ENCODE measurements at places on chromosomes 2 and 18.

GRCh38 chr2:18200771-18201170 lies 322.3 kb downstream of the KCNS3 start:
- no peak for DNase-seq

GRCh38 chr2:54479424-54479823 lies 23.3 kb downstream of the SPTBN1 start:
- DNase-seq: no peak

- DNase-seq: no peak
Observed at GRCh38 chr2:237475704-237476141, 11.3 kb upstream of the MLPH start.

- peak; percentile 31 for DNase-seq
Observed at GRCh38 chr2:15159751-15160177, 401.4 kb downstream of the NBAS start.

GRCh38 chr2:218293715-218294429 lies 1.6 kb upstream of the TMBIM1 start:
- no peak for DNase-seq

- no peak for DNase-seq
Observed at GRCh38 chr2:177669625-177670330, 277.2 kb downstream of the AGPS start.

DNA sequence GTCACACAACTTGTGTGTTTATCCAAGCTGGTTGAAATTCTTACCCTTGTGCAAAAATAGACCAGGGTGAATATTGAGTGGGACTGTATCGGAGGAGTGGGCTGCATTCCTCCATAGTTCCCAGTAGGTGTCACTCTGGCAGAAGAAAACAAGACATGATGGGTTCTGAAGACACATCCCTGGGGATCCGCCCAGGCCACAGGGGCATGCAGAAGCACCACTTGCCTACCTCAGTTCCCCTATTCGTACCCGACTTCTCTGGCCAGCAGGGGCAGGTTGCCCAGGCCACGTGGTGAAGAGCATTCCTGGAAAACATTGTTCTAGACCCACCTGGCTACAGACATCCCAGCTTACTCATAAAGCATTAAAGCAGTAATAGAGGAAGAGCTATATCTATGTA lies 168.2 kb downstream of the FAM210A start:
- peak; percentile 63 for DNase-seq

DNA sequence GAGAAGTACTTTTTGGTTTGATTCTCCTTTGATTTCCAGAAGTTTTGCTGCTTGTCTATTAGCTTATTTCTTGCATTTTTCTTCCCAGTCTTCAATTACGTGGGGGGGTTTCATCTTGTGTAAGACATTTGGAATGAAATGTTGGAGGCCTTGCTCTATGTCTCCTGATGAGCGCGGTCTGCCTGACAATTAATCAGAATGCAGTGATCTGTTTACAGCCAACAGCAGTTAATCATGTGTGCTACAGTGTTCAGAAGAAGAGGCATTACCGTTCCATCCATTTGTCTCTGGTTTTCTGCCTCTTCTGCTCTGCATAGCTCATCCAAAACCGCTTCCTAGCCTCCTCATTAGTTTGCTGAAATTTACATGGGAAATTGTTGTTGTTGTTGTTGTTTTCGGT lies 134.4 kb upstream of the ST6GAL2 start:
- DNase-seq: no peak

DNA sequence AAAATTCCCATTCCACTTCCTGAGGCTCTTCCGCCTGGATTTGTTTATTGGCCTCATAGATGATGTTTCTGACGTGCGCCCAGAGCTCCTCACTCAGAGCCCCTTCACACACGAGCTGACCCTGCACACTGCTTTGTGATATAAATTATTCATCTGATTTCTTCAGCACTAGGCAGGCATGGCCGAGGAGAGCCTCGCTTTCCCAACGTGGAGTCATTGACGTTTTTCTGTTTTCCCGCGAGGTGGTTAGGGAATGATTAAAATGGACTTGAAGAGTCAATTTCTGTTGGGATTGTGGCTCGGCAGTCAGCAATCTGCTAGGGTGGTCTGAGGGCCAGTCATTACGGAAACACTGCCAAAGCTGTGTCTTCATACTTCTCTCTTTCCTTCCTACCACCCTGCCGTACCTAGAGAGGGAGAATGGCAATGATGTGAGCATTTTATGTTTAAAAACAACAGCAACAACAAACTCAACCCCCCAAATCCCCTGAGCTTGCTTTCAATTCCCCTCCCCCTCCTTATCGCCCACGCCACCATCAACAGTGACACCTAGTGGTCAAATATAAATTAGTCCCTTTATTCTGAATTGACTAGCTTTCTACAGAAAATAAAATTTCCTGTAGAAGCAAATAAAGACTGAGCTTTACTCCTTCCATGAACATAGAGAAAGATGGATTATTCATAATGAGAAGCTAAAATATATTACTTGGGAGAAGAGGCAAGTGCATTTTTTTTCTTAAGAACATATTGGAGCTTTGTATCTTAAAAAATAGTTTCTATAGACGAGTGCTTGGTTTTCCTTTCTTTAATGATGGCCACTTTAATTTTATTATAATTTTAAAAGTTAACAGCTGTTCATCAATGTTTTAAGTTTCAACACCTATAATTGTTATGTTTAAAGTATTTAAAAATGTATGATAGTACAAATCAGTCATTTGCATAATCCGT lies 285.1 kb downstream of the MTX2 start:
- DNase-seq: peak; percentile 76

DNA sequence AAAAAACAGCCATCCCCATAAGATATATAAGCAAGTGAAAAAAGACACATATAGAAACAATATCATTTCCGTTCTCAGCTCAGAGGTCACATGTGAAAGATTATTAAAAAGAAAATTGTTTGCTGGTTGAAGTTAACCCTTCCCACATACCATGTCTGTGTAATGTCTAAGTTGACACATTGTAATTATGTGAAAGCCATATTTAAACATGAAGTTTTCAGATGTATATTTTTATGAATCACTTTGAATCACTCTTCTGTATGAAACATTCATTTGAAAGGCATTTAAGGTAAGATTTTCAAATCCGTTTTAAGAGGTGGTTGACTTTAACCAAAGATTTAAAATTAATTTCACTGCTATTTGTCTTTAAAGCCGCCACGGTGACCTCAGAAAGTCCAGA lies 441.9 kb downstream of the RND3 start:
- DNase-seq: no peak

- DNase-seq: no peak
Observed at GRCh38 chr2:239306274-239307220, 94.3 kb downstream of the HDAC4 start.
